ENCODE measurements at places on chromosomes 2 and 18.

DNA sequence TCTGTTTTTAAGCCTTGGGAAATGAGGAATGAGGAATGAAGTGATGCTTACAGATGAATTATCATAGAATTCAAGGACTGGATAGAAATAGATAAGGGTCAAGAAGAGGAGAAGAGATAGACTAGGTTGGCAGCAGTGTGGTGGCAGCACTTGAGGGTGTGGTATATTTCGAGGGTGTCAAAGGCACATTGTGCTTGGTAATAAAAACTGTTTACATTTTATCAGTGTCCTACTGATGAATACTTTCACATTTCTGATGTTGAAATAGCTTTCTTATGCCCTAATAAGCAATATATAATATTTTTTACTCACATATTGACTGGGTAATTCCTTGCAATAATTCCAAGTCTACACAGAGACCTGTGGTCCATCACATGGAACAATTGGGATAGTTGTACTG lies 3.4 kb downstream of the TFPI start:
- DNase-seq = no peak

GRCh38 chr18:36304723-36305122 lies 7.2 kb downstream of the FHOD3 start:
- no peak for DNase-seq

- no peak for DNase-seq
Observed at GRCh38 chr2:64092502-64092901, 51.7 kb downstream of the PELI1 start.

GRCh38 chr2:217418090-217418489 lies 558.2 kb upstream of the TNP1 start:
- DNase-seq = peak; percentile 52

DNA sequence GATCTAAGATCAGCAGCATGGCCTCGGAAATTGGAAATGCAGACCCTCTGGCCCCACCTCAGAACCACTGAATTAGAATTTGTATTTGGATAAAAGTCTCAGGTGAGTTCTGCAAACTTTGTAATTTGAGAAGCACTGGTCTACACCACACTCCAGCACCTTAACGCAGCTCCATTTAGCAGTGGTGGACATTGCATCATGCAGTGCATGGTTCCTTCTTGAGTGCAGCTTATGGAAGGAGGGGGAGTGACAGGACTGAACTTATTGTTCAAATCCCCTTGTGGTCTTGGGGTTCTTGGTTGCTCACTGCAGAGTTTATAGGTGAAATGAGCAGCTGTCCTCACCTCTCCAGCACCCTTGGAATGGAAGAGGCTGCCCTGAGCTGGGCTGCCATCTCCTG lies 17.4 kb upstream of the STEAP3 start:
- DNase-seq = no peak

DNA sequence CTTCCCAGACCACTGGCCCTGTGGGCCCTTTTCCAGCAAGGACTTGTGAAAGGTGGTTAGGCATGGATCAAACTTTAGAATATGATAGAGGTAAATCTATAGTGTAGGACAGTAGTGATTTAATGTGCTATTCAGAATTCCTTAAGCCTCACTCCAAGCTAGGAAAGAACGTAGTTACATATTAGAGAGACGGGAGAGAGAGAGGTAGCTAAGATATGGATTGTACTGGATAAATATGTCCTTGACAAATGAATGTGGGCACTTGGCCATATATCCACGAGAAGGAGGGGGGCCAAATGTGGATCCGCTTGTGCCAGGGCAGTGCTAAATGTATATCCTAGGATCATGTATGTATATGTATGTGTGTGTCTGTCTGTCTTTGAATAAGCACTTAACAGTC lies 6.5 kb downstream of the KCNJ3 start:
- DNase-seq = no peak

DNA sequence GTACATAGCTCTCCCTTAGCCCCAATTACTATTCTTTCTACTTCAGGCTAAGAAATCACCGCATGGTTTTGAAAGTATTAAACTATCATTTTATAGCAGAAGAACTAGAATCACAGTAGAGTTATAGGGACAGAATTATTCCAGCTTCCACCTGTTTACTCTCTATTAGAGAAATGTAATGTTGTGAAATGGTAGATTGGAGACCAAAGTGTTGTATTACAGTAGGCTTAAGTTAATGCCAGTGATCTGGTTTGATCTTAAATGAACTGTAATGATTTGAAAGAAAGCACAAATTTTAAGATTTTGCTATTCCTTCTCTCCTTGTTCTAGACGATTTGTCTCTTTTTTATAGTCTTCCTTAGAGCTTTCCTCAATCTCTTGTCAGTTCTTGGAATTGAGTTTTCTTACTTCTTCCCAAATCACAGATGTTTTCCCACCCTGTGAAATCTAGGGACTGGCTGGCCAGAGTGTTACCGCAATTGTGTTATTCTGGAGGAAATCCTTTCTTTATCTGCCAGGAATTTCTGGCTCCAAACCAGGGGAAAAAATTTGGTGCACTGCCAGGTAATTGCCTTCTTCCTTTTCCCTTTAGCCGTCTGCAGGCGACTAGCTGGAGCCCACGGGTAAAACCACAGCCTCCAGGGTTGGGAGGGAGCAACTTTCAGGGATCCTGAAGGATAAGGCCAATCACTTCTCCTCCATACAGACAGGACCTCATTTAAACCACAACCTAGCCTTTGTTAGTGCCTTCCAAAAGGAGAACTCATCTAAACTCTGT lies 51.7 kb downstream of the NOP58 start:
- DNase-seq = peak; percentile 64

DNA sequence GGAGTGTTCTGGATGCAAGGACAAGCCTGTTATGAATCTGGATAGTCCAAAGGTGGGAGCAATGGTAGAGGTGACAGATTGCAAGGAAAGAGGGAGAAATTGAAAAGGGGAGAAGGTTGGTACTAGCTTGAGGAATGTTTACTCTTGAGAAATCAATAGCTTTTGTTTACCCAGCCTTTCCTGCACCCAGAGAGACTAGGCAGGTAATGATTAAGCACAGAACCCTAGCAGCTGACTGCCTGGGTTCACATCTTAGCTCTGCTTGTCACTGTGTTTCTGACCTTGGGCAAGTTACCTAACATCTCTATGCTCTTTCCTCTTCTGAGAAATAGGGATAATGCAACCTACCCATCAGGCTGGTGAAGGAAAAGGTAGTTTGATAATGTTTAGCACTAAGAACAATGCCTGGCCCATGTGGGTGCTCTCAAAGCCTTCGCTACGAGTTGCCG lies 178.6 kb downstream of the MGAT5 start:
- DNase-seq = no peak

GRCh38 chr18:8519102-8519501 lies 90.1 kb upstream of the RAB12 start:
- no peak for DNase-seq

DNA sequence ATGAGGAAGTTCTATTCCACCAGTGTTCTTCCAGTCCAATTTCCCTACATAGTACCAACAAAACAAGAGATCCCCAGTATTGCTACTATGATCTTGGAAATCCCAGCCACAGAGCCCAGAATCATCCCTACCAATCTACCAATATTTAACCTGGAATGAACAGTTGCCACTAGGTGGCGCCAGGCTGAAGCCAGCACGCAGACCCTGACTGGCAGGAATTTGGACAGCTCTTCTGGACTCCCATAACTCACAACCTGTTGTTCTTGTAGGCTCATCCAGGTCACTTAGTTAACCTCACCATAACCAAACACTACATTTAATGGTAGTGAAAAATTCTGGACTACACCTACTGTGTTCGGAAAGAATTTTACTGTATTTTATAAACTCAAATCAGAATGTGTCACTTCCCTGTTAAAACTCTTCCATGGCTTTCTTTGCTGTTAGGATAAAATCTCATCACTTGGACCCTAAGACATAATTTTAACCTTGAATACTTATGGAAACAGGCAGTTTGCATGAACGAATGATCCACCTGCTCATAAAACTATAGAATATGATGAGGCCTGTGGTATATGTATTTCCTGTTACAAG lies 59.8 kb upstream of the SLC38A11 start:
- DNase-seq = peak; percentile 61

- DNase-seq = no peak
Observed at GRCh38 chr2:86087936-86088850, 17.5 kb downstream of the POLR1A start.

DNA sequence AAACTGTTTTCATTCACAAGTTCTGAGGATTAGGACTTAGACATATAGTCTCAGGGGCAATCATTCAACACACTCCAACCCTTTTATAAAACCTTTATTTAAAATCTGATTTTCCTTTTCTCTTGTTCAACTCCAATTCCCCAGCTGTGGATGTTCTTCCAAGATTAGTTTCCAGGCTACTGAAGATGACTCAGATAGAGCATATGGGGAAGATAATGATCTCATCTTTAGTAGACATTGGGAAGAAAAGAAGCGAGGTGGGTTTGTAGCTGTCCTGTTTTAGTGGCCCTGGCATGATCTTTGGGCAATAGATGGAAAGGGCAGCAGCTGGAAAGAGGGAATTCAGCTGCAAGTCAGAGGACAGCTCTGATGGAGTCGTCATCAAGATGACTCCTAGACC lies 247.7 kb upstream of the CCDC68 start:
- no peak for DNase-seq

- DNase-seq = no peak
Observed at GRCh38 chr2:130818809-130819208, 17.9 kb upstream of the ARHGEF4 start.

DNA sequence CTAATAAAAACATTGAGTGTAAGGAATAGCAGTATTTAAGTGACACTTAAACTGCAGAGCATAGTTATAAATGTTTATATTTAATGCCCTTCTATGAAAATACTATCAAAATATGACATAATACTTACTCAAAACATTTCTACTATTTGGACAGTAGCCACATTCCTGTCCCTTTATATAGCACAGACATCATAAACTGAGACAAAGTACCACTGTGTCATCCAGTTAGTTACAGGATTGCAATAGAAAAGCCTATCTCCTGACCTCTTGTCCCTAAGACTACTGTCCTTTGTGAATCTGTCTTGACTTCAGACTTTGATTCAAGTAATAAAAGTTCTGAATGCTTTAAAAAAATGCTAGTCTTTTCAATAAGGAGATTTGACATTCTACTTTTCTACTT lies 1528.5 kb upstream of the NXPH2 start:
- DNase-seq = peak; percentile 23

DNA sequence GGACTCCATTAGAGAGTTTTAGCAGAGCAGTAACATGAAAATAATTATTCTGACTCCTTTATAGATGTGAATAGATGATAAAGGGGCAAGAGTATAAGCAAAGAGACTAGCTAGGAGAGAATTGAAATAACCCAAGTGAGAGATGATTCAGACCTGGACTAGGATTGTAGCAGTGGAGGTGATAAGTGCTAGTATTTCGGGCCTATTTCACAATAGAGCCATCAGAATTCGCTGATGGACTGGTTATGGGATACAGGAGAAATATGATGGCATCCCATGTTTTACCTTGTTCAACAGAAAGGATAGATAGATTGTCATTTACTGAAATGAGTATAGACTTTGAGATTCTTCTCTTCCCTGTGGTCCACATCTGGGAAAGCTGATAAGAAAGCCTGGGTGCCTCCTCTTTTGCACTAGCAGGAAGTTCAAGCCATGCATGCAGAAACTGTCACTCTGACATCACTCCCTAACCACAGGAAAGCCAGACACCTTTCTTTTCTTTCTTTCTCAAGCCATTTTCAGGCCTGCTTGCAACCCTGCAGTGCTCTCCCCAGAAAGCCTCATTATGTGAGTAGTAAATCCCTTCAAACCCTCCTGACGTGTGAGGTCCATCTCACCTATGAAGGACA lies 25.3 kb downstream of the DYNAP start:
- DNase-seq = no peak

GRCh38 chr18:69397096-69397495 lies 3.6 kb upstream of the DOK6 start:
- peak; percentile 20 for DNase-seq

GRCh38 chr2:11330457-11331142 lies 13.8 kb downstream of the ROCK2 start:
- DNase-seq = peak; percentile 15

DNA sequence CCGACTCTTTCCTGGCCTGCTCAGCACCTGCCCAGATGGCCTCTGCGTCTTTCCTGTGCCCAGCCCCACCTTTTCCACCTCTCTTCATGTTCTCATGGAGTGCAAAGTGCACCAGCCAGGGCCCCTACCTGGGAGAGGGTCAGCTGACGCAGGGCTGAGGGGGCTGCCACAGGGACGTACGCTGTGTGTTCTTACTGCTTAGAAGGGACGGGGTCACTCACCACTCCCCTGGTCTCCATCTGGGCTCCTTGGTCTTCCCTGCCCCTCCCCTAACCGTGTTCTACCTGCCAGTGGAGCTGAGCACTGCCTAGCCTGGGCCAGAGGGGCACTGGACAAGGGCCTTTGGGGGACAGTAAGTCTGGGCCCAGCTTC lies 8.6 kb downstream of the ERFE start:
- DNase-seq = no peak

DNA sequence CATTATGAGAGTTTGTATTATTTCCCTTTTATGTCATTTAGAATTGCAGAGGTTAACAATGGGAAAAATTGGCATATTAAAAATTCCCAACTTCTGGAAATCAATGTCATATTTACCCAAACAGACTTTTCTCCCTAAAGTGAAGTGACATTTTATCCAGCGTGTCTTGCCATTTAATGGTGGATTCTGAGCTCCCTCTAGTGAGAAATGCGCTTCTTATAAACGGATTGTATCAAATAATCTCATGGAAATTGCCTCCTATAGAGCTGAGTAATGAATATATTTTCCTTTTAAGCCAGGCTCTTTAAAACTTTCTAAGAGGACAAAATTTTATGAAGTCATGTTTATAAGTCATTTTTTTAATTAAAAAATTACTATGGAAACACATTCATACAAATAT lies 5.7 kb upstream of the GCFC2 start:
- DNase-seq = peak; percentile 17

DNA sequence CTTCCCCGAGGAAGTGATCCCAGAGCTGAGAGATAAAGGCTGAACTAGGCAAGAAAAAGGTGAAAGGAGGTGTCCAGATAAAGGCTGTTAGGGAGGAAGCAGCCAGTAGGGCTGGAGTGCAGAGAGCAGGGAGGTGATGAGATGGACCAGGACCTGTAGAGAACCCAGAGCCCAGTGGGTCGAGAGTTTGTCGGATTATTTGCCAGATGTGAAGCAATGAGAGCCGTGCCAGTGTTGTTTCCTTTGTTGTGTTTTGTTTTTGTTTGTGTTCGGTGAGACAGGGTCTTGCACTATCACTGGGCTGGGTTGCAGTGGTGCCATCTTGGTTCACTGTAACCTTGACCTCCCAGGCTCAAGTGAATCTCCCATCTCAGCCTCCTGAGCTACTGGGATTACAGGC lies 111.3 kb downstream of the ACTR3 start:
- no peak for DNase-seq

- DNase-seq = no peak
Observed at GRCh38 chr2:24903161-24904103, 16.6 kb downstream of the ADCY3 start.

DNA sequence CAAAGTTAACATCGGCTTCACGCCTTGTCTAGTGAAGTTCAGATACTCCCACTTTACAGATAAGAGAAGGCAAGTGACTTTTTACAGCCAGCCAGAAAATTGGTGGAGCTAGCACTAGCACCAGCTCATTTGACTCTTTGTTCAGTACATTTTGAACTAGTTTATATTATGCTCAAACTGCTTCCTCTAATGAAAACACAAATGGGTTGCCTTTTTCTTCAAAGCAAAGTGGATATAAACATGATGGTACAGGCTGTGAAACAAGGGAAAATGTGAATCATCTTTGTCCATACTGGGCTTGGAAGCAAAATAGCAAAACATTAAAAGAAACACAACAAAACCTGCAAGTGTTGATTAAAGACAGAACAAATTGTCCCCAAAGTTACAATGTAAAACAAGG lies 99.6 kb upstream of the LHCGR start:
- no peak for DNase-seq

Measured in HCEC 1CT (cell line).